Activated T-helper 1 cell treated with anti-CD3 and anti-CD28 coated beads, Interleukin-2, amount 50 U/mL, for 16 hours (primary cell): ENCODE measurements at places on chromosomes 1 and 21.

DNA sequence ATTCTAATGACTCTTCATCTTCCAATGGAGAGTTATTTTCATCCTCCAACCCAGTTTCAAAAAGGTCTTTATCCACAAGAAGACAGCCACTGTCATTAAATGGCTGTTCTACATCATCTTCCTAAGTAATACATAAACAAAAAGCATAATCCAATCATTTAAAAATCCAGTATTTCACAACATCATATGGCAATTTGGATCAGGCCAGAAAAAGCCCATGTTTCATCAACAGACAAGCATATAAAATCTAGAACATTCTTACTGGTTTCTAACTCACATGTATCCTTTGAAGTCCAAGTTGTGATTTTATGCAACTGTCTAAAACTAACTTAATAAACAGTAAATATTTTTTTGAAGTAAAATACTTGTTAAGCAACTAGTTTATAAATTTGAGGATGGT is 6.6 kb downstream of the CLSPN start:
- DNase-seq = no peak

DNA sequence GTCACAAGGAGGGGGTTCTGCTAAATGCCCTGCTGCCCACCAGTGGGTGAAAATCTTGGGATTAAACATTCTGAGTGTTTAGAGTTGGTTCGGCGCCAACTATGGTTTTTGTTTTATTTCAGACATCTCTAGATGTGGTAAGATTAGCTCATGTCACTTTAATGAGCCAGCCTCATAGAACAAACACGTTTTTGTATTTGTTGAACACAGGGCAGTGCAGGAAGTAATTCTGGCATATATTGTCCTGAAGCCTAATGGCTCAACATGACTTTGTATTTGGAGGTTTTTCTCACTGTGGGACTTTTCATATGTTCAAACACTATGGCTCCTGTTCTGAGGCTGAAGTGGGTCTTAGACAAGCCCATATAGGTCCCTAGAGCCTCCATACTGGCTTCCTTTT is 107.8 kb downstream of the NGF start:
- DNase-seq = no peak

GRCh38 chr1:117834416-117834815 is 95.0 kb downstream of the GDAP2 start:
- DNase-seq = no peak

GRCh38 chr1:114232691-114233090 is 79.0 kb upstream of the SYT6 start:
- no peak for DNase-seq

- DNase-seq = no peak
Measured at GRCh38 chr1:59107916-59108315, 189.0 kb upstream of the FGGY start.

GRCh38 chr1:39368045-39368444 is 123.4 kb upstream of the BMP8A start:
- DNase-seq = no peak

DNA sequence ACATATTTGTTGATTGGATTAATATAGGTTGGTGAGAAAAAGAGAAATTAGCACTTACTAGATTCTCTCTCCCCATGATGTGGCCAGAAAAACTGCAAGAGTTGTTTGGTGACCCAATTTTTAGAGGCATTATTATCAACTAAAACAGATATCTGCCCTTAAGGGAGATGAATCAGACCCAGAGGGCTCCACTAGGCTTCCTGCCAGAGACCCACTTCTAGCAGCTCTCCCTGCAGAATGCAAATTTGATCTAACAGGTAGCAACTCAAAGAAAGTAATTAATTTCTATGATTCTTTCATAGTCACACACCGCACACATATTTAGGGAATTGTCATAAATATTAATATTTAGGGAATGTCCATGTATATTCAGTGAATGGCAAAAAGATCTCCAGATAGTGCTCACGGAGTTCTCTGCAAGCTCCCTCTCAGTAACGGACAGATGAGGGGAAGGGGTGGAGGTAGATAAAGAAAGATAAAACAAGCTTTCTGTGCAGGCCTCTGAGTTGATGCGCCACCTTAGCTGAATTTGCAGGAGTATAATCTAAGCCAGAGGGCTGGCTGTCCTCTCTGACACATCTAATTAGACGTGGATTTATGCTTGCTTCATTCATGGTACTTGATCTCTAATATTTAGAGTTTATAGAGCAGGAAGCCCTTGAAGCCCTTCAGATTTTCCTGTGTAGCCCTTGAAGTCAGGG is 84.1 kb upstream of the CCDC190 start:
- DNase-seq = no peak

- DNase-seq = no peak
Measured at GRCh38 chr1:9846611-9847171, 22.9 kb upstream of the CLSTN1 start.

DNA sequence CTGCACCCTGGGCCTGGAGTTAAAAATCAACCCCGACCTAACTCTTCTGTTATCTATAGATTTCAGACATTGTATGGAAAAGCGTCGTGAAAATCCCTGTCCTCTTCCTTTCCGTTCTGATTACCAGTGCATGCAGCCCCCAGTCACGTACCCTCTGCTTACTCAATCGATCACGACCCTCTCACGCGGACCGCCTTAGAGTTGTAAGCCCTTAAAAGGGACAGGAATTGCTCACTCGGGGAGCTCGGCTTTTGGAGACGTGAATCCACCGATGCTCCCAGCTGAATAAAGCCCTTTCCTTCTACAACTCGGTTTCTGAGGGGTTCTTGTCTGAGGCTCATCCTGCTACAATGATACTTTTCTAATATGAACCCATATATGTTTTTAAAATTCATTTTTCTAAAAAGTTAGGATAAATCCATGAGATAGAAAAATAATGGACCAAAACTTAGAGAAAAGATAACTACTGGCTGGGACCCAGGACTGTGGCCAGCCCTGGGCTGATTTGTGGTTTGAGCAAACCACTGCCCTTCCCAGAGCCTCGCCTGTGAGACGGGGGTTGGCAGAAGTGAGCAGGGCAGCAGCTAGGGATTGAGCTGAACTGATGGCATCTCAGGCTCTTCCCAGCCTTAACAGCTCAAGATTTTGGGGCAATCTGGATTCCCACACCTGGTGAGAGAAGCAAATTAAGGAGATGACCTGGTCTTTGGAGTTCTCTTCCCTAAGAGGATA is 5.0 kb downstream of the UQCRHL start:
- no peak for DNase-seq

- no peak for DNase-seq
Measured at GRCh38 chr1:204566583-204566955, 50.4 kb downstream of the MDM4 start.

- DNase-seq = no peak
Measured at GRCh38 chr1:221801251-221801661, 59.4 kb upstream of the DUSP10 start.

- no peak for DNase-seq
Measured at GRCh38 chr1:11204396-11205190, 15.4 kb downstream of the ANGPTL7 start.

DNA sequence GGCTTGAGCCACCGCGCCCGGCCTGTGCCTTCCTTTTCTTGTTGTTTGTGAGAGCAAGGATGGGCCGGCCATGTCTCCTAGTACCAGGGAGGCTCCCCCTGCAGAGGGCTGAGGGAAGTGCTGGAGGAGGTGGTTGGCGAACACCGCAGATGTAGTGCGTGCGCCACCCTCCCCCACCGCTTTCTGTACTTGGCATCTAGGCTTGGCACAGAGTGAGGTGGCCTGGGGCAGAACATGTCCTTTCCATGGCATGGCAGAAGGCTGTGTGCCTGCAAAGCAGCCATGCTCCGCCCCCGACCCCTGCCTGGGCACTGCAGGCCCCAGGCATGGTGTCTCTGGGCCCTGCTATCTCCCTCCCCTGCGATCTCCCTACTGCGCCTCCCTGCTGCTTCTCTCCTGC is 30.7 kb downstream of the ALPL start:
- DNase-seq = no peak

DNA sequence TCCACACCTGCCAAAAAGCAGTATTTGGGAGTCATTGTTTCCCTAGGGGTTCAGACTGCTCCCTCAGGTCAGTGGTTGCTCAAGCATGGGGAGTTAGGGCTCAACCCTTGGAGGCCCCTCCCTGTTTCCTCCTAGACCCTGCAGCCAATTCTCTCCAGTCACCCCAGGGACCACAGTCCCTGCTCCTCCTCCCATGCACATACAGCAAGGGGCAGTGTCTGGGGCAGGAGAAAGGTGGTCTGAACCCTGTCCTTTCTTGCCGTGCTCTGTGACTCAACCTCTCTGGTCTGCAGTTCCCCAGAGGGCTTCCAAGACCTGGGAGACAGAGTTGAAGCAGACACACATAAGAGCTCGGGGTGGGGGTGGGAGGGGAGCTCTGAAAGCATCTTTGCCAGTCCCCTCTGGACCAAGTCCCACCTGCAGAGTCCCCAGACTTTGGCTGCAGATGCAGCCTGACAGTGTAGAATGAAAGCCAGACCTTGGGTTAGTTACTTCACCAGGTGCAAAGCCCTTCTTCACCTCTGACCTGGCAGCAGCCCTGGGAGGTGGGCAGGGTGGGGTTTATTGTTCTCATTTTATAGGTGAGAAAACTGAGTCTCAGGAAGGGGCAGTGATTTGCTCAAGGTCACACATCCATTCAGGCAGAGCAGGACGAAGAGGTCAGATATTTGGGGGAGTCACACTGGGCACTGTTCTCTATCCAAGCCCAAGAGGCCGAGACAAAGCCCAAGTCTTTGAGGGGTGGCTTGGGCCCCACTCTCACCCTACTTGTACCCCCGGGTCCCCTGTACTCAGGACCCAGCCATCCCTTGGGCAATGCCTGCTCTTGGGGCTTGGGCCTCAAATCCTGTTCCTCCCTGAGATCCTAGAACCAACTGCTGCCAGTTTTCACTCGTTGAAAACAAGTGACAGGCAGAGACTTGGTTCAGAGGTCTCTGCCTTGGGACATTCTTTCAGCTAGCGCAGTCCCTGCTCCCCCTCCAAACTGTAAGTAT is 748 bp downstream of the PDZK1IP1 start:
- no peak for DNase-seq

DNA sequence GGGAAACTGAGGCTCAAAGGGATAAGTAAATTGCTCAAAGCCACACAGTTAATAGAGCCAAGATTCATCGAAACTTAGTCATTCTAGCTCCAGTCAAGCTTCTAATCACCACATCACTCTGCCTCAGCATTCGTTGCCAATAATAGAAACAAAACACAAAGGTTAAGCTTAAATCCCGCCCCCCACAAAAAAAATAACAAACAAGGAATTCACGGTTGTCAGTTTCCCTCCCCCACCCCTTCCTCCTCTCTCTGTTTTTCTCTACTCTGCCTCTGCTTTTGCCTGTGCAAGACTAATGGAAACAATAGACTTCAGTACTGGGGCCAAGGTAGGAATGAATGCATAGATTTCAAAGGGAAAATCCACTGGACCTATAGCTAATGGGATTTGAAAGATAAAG is 70.7 kb upstream of the ZNF644 start:
- no peak for DNase-seq

DNA sequence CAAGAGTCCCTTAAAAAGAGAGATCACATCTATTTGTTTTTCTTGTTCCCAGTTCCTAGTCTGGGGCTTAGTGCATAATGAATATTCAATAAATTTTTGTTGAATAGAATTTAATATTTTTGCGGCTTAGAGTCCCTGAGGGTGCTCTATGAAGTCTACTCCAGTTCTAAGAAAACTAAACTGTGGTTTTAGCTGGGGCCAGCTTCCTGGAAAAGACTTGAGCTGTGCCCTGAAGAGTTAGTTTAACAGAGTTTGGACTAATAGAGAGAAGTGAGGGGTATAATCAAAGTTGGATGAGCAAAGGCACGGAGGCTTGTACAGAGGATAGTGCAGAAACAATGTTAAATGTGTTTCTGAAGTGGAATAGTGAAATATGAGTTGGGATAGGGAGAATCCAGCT is 168.9 kb downstream of the FASLG start:
- DNase-seq = no peak

DNA sequence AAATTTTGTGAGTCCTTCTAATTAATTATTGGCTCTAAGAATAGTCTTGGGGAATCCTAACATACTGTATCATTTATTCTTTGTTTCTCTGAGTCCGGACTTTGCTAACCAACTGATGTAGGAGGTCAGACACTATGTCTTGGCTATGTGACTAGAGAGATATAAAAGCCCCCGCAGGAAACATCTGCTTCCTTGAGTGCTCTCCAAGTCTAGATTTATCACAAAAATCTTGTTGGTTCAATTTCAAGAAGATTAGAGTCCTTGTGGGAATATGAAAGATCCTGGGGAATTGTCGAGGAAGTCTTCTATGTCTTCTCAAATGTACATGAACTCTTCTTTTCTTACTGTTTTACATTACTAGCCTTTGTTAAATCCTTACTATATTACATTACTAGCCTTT is 1712.5 kb downstream of the NCAM2 start:
- DNase-seq = no peak

GRCh38 chr1:90716243-90716551 is 905 bp downstream of the BARHL2 start:
- no peak for DNase-seq

GRCh38 chr1:182672487-182672836 is 11.9 kb downstream of the RGS8 start:
- DNase-seq = no peak

GRCh38 chr1:27525296-27526272 is 35.6 kb upstream of the WASF2 start:
- no peak for DNase-seq

GRCh38 chr1:244761279-244761678 is 74.2 kb upstream of the COX20 start:
- no peak for DNase-seq

- DNase-seq = no peak
Measured at GRCh38 chr1:85404408-85404807, 60.6 kb downstream of the DDAH1 start.

- DNase-seq = no peak
Measured at GRCh38 chr21:24200052-24200451, 1407.2 kb downstream of the MRPL39 start.

- no peak for DNase-seq
Measured at GRCh38 chr21:43297391-43297981, 128.7 kb downstream of the CRYAA start.

DNA sequence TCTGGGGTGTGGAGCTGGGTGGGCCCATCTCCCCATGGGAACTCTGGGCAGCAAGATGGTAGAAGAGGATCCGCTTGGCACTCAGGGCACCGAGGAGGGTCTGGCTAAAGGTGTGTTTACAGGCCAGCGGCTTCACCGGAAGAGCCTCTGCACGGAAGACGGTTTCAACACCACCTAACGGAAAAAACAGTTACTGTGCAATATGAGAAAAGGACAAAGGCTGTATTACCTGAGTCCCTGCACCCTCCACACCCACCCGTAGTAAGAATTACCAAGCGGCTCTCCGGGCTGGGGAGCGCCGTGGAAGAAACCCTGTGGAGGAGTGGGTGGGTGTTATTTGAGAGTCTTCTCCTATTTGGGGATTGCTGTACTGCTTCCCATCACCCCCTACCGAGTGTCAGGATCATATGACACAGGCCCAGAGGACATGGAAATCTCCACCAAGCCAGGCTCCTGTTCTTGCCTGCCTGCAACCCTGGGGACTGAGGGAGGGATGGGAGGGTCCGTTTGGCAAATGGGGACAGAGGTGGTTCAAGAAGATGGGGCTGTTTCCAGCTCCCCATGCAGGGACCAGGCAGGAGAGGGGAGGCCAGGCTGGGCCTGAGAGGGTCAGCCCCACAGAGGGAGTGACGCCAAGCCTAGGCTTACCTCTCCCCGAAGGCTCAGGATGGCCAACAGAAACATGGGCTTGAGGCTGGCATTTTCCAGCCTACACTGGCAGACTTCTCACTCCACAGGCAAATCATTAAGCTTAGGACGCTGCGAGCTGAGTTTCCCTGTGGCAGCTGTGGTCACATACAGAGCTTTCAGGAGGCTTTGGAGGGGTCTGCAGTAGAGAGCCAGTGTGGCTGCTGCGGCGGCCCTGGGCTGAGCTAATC is 203.5 kb upstream of the TMEM51 start:
- DNase-seq = no peak
